Thoracic aorta (tissue), 2 donors: ENCODE measurements at places on chromosomes 1 and 21. TPM values are rescaled to one million over a fixed set of nuclear protein-coding genes. Genes with fewer than 3 reads are reported as not detected.

DNA sequence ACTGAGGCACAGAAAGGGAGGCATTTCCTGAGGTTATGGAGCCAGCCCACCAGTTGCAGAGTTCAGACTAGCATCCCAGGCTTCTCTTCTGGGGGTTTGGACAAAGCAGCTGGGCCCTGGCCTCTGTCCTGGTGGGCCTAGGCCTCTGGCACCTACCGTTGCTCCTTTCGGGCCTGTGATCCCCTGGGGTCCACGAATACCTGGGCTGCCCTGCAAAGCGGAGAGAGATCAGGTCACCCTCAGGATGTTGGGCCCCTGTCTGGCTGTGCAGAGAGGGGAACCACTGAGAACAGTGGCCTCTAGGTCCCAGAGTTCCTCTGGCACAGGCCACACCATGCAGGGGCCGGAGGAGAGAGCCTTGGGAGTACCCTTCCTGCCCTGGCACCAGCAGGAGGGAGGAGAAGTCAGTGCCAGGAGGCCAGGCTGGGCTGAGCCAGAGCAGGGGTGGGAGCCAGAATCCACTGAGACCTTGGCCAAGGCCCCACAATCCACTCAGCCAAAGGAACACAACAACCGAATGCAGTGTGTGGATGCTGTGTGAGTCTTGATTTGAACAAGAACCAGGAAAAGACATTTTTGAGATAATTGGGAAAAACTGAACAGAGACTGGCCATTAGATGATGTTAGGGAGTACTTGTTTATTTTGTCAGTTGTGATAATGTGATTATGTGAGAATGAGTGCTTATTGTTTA is 8.9 kb downstream of the COL9A2 start:
- no peak for DNase-seq

DNA sequence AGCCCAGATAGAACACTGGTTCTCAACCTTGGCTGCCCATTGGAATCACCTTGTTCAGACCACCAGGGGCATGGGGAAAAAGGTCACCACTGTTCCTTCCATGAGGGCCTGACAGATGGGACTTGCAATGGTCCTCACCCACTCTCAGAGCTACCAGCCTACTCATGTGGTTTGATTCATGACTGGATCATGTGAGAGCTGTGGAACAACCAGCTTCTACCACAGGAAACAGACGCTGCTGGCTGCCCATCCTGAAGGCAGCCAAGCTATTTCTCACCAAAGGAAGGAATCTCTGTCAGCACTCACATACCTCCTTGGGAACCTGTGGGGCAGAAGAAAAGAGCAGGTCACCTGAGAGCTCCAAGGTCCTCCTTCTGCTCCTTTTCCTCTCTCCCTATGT is 53.6 kb downstream of the CAPN8 start:
- no peak for DNase-seq

DNA sequence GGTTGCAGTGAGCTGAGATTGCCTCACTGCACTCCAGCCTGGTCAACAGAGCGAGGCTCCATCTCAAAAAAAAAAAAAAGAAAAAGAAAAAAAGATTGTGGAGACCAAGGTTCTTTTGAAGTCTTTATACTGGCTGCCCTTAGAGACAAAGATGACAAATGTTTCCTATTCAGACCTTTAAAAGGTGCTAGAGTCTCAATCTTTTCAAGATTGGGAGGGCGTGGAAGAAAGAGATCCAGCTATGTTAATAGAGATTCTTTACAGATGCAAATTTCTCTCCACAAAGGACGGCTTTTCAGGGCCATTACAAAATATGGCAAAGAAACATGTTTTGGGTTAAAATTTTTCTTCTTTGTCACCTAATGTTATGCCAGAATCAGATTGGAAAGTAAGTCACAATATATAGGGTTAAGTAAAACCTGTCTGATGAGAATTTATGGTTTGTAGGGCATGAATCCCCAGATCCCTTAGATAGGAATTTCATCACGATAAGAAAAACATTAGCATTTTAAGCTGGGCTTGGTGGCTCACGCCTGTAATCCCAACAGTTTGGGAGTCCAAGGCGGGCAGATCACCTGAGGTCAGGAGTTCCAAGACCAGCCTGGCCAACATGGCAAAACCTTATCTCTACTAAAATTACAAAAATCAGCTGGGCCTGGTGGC is 13.0 kb upstream of the MORC3 start:
- no peak for DNase-seq

- DNase-seq, result no peak
Measured at GRCh38 chr1:147721716-147722115, 38.7 kb downstream of the GJA5 start.

GRCh38 chr1:67484492-67484891 is 54.3 kb upstream of the SERBP1 start:
- DNase-seq, result no peak

DNA sequence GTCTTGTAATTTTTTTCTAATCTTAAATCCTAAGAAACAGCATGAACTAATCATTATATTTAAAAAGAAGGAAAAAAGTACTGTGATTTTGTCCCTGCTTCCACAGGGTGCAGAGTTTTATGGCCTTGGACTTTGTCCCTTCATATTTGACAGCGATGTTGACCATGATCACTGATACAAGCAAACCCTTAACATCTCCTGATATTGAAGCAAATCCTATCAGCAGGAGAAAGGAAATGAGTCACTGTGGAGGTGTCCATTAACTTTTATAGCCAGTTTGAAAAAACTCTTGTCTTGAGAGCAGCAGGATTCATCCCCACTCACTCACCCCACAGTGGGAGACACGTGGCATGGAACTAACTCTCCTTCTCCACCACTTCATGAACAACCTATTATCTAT is 5.1 kb upstream of the REG4 start:
- no peak for DNase-seq

The OR2L13 gene
- total RNA-seq, result not detected

The TCHH gene
- 0.49 TPM for total RNA-seq

The TTC22 gene
- total RNA-seq, result 0.63 TPM
